ENCODE measurements at places on chromosomes 12 and 14. TPM values are rescaled to one million over a fixed set of nuclear protein-coding genes. Genes with fewer than 3 reads are reported as not detected.

DNA sequence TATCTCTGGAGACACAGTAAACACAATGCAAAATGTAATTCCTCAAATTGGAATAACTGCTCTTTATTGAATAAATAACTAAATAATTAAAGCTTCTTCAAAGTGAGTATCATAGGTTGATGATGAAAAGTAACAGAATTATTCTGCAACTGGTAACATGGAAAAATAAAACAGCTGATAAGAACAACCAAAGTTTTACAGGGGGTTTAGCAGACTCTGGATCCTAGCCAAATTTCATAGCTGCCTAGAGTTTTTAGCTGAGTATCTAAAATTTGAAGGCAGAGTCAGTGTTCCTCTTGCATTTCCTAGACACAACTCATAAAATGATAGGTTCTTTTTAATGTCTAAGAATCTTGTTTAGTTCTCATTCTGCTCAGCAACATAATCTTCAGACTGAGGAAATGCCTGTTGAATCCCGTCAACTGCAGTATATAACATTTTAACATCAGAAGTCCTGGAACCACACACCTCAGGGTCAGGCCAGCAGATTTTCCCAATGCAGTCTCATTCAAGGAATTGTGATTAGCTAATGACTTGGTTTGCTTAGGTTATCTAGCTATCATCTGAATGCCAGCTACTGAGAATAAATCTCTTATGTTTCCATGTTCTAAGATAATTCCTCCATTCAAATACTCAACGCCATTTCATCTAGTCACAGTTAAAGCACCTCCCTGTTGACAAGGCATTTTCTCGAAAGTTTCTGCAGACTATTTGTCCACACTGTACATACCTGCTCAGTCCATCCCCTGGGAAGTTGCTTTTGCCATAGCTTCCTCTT is 411.6 kb downstream of the BCAT1 start:
- no peak for DNase-seq
- H3K4me3 ChIP-seq, result no peak overlapping the region
- H3K36me3 ChIP-seq, result no peaks in the 10 kb centered on the region
- no peaks in the 10 kb centered on the region for H3K27me3 ChIP-seq

DNA sequence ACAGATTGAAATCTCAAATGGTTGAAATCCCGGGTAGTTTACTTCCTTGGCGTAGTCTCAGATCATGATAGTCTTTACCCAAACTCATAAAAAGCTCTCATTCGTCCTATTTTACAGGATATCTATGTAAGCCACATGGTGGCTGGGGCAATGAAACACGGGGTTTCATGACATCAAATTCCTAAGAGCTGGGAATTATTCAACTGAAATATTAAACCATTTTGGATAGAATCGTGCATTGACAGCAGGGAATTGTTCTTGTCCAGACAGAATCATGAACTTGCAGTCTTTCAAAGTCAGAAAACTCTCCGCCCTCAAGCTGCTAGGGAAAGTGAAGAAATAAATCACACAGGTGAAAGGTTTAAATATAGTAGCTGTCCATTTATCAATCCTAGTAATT is 33.2 kb upstream of the PRKAB1 start:
- H3K4me3 ChIP-seq, result no peak overlapping the region
- H3K4me1 ChIP-seq, result no peaks in the 10 kb centered on the region
- no peak for DNase-seq
- no peaks in the 10 kb centered on the region for H3K27me3 ChIP-seq
- H3K36me3 ChIP-seq, result no peaks in the 10 kb centered on the region

The COCH gene
- total RNA-seq, result 0.47 TPM

- no peak for DNase-seq
- H3K4me3 ChIP-seq, result no peak overlapping the region
- H3K27ac ChIP-seq, result peak overlapping the region; percentile 41
These were observed 26.1 kb downstream of the LEMD3 start for GRCh38 chr12:65195387-65196055.

GRCh38 chr12:73833746-73834145 is 703.9 kb upstream of the ATXN7L3B start:
- no peak for DNase-seq
- no peak overlapping the region for H3K27ac ChIP-seq
- H3K4me3 ChIP-seq, result no peak overlapping the region
- no peaks in the 10 kb centered on the region for H3K36me3 ChIP-seq
- H3K27me3 ChIP-seq, result no peaks in the 10 kb centered on the region

GRCh38 chr12:125247477-125247876 is 182.2 kb downstream of the AACS start:
- H3K36me3 ChIP-seq, result no peaks in the 10 kb centered on the region
- H3K27ac ChIP-seq, result no peak overlapping the region
- H3K4me3 ChIP-seq, result no peak overlapping the region

DNA sequence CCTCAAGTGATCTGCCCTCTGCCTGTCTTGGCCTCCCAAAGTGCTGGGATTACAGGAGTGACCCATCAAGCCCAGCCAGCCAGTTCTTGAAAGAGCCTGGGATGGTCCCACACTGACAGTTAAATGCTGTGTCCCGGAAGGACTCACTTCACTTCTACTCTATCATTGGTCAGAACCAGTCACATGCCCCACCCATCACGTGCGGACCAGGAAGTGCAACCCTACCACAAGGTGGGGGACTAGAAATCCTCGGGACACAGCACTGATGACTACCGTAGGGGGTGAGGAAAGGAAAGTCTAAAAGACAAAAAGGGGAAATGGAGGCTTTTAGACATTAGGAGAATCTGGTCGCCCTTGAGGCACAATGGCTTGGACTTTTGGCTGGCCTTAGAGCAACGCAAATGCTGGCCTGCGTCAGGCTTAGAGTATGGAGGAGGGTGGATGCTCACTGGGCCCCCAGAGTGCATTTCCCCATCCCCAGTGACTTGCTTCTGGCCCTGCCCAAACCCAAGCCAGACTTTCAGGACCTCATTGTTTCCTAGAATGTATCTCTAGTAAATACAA is 207.7 kb downstream of the TTC8 start:
- H3K27me3 ChIP-seq, result no peaks in the 10 kb centered on the region
- no peak overlapping the region for H3K27ac ChIP-seq
- no peak for DNase-seq
- no peaks in the 10 kb centered on the region for H3K4me1 ChIP-seq
- H3K36me3 ChIP-seq, result no peaks in the 10 kb centered on the region

DNA sequence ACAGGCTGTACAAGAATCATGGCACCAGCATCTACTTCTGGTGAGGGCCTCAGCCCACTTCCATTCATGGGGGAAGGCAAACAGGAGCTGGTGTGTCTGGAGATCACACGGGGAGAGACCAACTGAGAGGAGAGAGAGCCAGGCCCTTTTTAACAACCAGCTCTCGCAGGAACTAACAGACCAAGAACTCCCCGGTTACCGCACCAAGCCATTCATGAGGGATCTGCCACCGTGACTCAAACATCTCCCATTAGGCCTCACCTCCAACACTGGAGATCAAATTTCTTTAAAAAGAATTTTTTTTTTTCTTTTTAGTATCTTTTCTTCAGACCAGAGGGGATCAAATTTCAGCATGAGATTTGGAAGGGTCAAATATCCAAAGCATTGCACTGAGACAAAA is 16.7 kb upstream of the AQP2 start:
- no peaks in the 10 kb centered on the region for H3K27me3 ChIP-seq
- no peaks in the 10 kb centered on the region for H3K4me1 ChIP-seq
- H3K36me3 ChIP-seq, result no peaks in the 10 kb centered on the region
- no peak overlapping the region for H3K4me3 ChIP-seq
- no peak for DNase-seq
